K562 (cell line): ENCODE measurements at places on chromosomes 16 and 17. TPM values are rescaled to one million over a fixed set of nuclear protein-coding genes. Genes with fewer than 3 reads are reported as not detected.

DNA sequence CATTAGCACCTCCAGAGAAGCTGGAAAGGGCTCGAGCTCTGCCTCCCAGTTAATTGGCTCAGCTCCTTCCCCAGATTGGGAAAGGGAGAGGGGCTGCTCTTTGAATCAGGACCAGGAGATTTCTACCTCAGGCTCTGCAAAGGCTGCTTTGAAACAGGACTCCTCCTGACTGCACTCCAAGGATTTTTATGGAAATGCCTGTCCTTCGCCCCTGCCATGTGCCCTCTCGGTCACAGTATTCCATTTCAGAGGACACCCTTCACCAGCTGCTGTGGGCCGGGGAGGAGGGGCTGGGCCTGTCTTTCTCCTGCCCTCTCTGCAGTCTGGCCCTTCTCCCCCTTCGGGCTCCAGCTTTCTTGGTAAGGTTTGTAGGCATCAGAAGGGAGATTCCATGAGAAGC is 13.6 kb downstream of the MRM1 start:
- no peak for DNase-seq

DNA sequence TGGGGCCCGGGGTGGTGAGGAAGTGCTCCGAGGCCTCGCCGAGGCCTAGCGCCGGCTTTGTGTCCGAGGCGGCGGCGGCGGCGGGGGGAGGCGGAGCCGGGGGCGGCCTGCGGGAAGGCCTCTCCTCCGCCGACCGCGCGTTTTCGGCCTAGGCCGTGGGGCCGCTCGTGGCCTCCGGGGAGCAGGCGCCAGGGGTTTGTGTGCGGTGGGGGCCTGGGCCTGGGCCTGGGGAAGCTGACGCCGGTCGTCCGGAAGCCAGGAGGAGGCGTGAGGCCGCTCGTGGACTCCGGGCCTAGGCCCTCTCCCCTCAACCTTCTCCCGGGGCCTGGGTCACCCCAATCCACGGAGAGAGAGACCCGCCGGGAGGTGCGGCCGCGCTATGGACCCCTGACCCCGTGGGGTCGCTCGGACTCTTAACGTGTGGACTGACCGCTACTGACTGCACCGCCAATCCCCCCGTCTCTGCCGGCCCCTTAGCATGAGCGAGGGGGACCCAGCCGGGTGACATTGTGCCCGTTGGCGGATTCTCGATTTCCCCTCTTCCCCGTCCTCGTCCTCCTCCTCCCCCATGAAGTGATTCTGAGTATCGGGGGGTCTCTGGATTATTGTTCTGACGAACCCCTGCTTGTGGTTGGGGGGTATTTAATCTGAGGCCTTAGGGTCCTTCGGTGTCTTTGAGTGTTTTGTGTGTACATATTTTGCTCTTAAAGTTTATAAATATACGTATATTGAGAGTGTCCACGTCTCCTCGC is 660 bp downstream of the RBBP6 start:
- DNase-seq, result no peak

GRCh38 chr16:84143784-84144199 is 1.2 kb downstream of the HSDL1 start:
- no peak for DNase-seq

DNA sequence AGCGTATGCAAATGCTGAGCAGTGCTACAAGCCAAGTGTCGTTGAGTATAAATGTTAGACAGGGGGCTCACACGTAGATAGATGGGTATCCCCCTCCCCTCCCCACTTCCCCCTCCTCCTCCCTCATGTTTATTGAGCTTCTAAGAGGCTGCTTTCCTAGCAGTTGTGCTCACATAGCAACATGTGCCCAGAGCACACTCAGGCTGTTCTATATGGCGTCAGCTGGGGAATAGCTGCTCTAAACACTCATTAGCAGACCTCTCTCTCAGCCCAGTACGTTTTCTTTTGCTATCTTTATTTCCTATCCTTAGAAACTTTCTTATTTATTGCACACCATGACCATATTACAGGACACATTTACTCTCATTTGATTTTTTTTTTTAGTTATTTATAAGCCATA is 1.8 kb downstream of the KCNJ2 start:
- DNase-seq, result no peak

DNA sequence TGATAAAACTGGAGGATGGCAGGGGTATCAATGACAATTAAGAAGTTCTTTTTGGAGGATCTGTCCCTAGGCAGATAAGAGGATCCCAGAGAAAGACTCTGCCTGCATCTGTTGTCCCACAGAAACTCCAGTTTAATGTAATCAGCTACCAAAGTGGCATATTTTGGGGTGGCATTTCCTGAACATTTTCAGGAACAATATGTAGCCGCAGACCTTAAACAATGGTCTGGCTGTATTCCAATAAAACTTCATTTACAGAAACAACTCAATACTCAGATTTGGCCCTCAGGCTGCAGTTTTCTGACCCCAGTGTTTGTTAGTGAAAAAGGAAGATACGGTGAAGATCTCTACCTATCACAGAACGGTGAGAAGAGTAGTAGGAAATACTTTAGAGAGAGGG is 46.1 kb downstream of the KCNJ16 start:
- no peak for DNase-seq

DNA sequence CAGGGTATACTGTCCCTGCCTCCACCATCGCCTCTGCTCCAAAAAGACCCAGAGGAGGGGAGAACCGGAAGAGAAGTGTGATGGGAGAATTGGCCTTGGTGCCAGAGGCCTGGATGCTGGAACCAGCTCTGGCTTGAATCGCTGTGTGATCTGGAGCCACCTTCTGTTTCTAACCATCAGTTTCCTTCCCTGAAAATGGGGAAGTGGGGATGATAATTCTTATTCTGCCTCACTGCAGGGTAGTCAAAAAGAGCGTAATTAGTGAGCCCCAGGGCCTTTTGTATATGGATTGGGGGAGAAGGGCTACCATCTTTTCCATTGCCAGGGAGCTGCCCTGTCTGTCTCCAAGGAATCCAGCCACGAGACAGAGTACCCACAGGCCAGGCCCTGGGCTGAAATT is 52.2 kb downstream of the CCT6B start:
- no peak for DNase-seq

- DNase-seq, result no peak
These were observed 99.8 kb downstream of the MYH11 start for GRCh38 chr16:15757077-15757386.

GRCh38 chr16:58661199-58661830 is 23.3 kb downstream of the SLC38A7 start:
- DNase-seq, result peak; percentile 51

DNA sequence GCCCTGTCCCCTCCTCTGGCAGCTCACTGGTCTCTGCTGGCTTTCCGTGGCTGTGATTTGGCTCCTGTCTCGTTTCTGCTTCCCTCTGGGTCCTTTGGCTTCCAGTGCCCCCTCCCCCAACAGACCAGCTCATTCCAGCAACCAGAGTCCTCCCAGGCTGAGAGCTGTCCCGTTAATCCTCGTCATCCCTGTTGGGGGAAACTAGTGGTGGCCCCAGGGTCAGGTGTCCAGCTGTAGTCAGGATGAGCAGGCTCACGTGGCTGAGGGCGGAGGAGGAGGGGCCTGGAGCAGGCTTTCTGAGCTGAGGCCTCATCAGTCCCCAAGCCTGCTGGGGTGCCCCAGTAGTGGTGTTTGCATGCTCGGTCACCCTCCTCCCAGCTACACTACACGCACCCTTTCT is 10.7 kb upstream of the CBX4 start:
- no peak for DNase-seq

GRCh38 chr16:89693289-89693731 is 6.8 kb downstream of the CDK10 start:
- DNase-seq, result no peak

Gene DPEP2
- total RNA-seq, result 0.85 and 1.2 TPM in 2 replicates

Gene NPIPA8
- total RNA-seq, result 10.9 and 12.1 TPM in 2 replicates

Gene ELMO3
- total RNA-seq, result 3.9 and 4.6 TPM in 2 replicates

Gene PDF
- total RNA-seq, result 31.5 and 36.3 TPM in 2 replicates

Gene IL34
- 0.25 TPM in 1 of 2 replicates, not detected in the other for total RNA-seq

Gene MRM1
- total RNA-seq, result 28.1 and 28.4 TPM in 2 replicates

Gene FOXF1
- 0.04 TPM in 1 of 2 replicates, not detected in the other for total RNA-seq

Gene SLC22A31
- 1.1 and 1.3 TPM in 2 replicates for total RNA-seq

Gene KRT15
- total RNA-seq, result 0.34 and 0.95 TPM in 2 replicates
